Mammary epithelial cell (primary cell): ENCODE measurements at places on chromosomes 7 and 10.

DNA sequence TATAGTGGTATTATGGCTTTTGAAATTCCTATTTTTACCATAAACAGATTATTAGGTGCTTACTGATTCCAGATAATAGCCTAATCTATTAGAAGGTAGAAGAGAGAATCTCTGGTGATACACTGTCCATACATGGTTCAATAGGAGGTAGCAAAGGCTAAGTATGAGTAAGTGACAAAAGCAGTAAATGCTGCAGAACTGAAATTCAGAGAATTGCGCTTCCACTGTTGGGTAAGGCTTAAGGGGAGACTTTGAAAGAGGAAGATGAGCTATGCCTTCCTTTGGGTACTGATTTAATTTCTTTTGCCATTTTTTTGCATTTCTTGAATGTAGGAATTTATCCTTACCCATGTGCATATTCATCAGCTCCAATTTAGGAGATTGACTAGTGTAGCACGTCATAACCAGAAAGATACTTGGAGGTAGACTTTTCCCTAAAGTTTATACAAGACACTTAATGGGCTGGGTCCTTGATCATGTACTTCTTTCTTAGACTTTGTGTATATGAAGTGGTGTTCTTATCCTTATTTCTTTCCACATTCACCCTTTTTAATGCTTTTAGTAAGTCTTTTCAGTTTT is 15.3 kb downstream of the MKLN1 start:
- DNase-seq: no peak

DNA sequence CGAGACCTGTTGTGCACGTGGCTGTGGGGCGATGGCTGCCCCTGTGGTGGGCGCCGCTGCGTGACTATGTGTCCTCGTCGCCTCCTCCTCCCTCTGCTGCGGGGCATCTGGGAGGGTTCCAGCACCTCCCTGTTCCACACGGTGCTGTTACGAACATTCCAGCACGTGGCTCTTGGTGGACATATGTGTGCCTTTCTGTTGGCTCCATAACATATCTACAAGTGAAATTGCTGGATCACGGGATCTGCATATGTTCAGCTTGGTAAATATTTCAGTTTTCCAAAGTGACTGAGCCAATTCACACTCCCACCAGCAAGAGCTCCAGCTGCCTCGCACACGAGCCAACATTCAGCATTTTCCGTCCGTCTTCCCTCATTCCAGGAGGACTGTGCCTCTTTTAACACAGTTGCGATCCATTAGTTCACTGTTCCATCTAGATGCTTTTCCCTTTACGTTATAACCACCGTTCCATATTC is 25.1 kb downstream of the SNX8 start:
- no peak for DNase-seq

DNA sequence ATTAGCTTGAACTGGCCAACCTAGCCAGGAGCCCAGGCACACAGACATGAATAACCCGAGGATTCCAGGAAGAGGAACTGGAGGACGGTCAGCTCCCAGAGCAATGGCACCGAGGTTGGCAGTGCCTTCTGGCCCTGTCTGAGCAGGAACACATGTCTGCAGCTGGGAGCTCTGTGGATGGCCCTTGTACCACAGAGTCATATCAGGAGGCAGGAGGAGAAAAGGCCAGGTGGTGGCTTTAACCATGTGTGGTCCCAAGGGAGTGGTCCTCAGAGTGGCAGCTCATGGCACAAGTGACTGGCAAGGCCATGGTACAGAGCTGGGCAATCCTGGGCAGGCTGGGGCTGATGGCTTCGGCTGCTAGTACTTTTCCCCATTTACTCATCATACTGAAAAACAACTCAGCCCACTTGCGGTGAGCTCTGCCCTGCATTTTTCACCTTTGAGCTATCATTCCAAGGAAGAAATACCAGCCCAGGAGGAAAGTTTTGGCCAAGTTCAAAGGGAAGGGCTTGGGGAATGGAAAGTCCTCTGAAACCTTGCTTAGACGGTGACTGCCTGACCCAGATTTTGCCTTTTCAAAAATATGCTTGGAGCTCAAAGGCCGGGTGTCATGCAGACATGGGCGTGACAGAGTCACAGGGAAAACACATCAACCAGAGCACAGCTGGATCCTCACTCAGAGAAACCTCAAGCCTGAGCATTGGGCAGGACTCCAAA is 25.7 kb upstream of the LOXL4 start:
- peak; percentile 79 for DNase-seq

DNA sequence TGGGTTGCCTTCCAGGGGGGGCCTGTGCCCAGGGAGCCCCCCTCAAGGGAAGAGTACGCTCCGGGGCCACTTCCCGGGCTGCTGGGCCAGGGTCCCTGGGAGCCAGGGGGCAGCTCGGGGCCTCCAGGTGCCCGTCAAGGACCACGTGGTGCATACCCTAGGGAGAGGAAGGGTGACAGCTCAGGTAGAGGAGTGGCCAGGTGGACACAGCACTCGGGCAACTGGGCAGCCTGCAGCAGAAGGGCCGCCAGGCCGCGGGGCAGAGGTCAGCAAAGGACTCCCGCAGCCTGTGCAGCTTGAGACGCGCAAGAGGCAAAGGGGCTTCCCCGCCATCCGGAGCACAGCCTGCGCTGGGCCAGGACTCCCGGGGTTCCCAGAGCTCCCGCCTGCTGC is 26.4 kb downstream of the AP5Z1 start:
- DNase-seq: no peak

DNA sequence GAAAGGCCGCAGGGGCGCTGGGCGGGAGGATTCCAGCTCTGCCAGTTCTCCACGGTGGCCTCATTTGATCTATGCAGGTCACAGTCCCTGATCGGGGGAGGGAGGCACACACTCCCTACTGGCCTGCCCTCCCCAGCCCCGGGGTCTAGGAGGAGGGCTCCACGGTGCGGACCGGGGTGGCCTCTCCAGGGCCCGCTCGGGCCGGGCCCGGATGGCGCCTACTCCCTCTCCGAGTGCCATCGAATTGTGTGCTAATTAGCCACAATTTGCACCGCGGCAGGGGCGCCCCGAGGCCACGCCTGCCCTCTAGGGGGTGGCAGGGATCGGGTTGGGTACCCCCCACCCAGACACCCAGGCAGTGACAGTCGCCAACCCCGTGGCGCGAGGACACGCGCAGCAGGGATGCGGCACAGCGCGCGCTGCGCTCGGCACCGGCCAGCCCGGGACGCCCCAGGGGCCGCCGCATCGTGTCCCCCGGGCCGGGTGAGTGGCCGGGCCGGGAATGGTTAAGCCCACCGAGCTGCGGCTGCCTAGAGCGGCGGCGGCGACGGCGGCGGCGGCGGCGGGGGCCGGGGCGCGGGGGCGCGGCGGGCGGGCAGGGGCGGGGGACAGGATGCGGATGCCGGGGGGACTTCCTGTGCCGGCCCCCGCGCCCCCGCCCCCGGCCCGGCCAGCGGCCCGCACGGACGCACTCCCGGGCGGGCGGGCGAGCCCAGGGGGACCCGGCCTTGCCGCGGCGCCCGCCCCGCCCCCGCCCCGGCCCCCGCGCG is at the start of gene ZNF853:
Gene ZNF853 (plus strand): TSS at position 658 of the 770 bp plus-strand sequence. CDS start 565 bp downstream, outside the sequence.
- no peak for DNase-seq

GRCh38 chr7:74401137-74401859 is 52.4 kb upstream of the GTF2IRD1 start:
- peak; percentile 42 for DNase-seq

- no peak for DNase-seq
Observed at GRCh38 chr7:156842317-156842716, 50.7 kb downstream of the LMBR1 start.

DNA sequence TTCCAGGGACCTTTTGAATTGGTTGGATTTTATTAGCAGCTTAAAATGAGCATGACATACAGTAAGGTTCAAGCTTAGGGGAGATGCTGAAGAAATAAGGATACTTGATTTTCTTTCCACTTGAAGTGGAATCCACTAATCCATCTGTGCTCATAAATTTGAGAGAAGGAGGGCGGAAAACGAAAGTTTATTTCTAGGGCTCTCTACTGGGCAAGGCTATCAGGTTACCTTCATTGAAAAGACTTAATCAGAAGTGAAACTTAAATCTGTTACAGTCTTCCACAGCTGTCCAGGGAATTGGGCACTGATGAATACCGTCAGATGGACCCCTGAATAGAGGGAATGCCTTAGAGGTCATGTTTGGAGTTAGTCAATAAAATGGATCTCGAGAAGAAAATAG is 21.8 kb downstream of the AUTS2 start:
- no peak for DNase-seq

DNA sequence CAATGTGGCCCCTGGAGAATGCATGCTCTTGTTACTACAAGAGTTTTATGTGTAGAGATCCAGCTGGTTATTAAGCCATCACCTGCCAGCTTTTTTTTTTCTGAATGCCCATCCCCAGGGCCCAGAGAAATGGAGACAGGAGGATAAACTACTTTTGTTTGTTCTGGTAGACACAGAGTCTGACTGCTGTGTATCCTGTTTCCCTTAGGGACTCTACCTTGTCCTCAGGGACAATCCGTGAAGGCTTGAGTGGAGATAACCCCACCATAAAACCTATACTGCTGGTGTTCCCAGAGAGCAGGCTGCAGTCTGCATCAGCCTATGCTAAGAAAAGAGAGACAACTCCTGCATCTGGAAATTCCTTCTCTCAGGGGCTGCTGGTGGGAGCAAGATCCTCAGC is at the start of gene OR2A5:
Gene OR2A5 (plus strand): TSS at position 301 of the 400 bp plus-strand sequence. CDS start 1,454 bp downstream, outside the sequence.
- DNase-seq: no peak

DNA sequence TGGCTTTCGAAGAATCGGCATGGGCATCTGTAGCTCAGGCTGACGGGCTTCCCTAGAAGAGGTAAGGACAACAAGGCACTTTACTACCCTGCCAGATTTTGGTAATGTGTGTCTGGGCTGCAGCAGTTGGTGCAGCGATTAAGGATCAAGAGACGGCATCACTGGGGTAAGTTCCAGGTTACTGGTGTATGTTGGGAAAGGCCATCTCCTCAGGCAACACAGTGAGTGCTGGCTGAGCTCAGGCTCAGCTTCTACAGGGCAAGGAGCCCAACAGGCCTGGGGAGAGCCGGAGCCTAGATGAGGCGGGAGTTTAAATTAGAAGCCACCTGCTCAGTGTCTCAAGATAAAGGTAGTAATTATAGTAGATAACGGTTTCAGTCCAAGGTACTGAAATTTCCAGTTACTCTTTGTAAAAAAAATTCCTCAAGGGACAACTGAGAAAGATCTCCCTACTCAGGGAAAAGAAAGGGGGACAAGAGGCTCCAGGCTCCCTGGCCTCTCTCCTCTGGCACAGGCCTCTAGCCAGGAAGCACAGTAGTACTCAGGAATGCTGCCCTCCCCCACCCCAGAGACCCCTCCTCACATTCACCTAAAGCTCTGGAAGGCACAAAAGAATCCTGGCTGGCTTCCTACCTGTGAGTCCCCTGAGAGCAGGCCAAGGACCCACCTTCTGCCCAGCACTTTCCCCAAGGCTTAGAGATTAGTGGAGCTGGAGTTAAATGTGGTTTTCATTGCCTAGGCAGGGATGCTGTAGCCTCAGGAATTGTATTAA is 3.9 kb downstream of the CXCL12 start:
- DNase-seq: no peak

- no peak for DNase-seq
Observed at GRCh38 chr7:103810112-103810744, 179.2 kb downstream of the RELN start.

DNA sequence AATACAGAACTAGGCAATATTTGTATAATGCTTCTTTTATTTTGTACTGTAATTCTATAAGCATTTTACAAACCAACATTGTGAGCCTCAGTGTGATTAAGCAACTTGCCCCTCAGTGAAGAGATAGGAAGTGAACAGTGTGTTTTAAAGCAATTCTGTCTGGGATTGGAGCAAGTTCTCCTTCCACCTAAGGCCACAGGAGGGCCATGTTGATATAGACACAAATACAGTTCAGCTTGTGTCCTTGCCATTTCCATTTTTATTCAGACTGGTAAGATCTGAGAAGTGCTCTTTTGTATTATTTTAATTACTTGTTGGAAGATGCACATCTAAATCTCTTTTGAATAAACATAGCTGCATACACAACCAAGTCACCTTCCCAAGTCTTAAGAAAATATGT is 416.3 kb upstream of the COBL start:
- DNase-seq: no peak

DNA sequence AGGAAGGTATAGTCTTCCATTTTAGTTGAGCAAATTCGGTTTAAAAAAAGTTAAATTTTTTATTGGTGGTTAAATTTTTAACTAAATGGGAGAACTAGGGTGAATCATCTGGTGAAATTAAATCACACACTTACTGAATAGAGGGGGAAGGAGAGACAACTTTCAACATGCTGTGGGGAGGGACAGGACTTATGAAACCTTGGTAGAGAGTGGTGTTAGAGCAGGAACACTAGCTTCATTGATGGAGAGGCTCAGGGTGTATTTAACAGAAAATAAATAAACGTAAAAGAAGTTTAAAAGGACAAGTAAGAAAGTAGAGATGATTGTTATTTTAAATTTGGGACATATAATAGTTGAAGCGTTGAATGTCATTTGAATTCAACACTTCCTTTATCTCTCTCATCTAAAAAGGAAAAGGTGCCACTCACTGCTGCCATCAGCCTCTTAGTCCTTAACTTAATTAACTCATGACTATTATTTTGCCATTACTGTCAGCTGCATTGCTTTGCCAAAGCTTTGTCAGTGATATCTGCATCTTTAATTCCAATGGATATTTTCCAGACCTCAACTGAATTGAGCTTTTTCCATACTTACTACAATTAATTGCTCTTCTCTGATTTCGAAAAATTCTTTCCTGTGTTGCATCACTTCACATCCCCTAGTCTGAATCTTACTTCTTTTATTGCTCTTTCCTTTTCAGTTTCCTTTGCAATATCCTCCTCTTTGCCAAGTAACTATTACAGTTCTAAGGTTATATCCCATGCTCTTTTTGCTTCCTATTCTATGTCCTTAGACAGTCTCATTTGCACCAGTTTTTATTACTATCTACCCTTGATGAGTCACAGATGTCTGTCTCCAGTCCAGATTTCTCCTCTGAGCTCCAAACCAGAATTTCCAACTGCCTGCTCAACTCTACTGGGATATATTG is 71.7 kb downstream of the GNAT3 start:
- DNase-seq: peak; percentile 52

GRCh38 chr7:114934086-114934485 is 12.2 kb downstream of the MDFIC start:
- no peak for DNase-seq

GRCh38 chr10:110215286-110216170 is 8.1 kb downstream of the MXI1 start:
- no peak for DNase-seq

DNA sequence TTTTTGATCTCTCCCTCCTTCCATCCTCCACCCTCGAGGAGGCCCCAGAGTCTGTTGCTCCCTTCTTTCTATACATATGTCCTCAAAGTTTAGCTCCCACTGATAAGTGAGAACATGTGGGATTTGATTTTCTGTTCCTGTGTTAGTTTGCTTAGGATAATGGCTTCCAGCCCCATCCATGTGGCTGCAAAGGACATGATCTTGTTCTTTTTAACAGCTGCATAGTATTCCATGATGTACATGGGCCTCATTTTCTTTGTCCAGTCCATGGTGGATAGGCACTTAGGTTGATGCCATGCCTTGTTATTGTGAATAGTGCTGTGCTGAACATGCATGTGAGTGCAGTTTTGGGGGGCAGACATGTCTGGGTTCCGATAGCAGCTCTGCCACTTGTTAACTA is 51.4 kb downstream of the GATA3 start:
- DNase-seq: no peak

GRCh38 chr10:26478061-26478460 is 39.9 kb downstream of the APBB1IP start:
- no peak for DNase-seq

- peak; percentile 81 for DNase-seq
Observed at GRCh38 chr10:30199376-30200016, 140.1 kb upstream of the JCAD start.
